ENCODE measurements at places on chromosomes 3 and 15. TPM values are rescaled to one million over a fixed set of nuclear protein-coding genes. Genes with fewer than 3 reads are reported as not detected.

DNA sequence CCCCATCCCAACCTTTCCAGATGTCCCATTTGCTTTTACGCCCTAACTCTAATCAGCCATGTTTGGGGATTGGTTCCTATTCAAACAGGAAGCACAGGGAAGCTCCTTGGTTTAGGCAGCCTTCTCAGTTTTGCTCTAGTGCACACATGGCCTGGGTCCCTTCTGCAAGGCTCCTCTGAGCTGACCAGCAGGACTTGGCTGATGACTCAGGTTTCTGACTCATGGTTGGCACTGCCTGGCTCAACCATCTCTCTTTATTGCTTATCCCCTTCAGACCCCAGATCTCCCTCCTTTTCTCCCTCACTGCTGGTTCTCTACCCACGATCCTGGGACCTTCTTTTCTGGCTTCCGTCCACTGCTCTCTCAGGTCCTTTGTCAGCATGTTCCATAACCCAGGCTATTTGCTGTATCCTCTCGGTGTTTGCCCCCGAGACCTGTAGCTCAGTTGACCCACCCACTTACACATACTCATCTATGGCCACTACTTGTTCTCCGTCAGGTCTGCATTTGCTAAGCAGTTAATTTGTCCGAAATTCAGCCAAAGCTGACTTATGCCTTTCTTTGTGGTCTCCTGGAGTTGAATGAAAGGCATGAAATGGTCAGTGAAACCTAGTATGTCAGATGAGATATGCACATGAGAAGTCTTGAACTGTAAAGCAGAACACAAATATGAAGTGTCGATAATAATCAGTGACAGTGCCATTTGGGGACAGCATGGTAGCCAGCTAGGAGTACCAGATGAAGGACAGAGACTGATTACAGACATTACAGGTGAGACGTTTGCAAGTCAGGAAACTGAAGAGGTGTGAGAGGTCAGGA, 323.5 kb upstream of the ROPN1 start:
- H3K4me1 ChIP-seq = no peaks in the 10 kb centered on the region
- no peaks in the 10 kb centered on the region for H3K27me3 ChIP-seq
- DNase-seq = no peak

- no peaks in the 10 kb centered on the region for H3K4me1 ChIP-seq
- H3K27me3 ChIP-seq = no peaks in the 10 kb centered on the region
- no peaks in the 10 kb centered on the region for H3K36me3 ChIP-seq
- no peak for DNase-seq
Observed at GRCh38 chr3:178475062-178475461, 61.2 kb upstream of the KCNMB2 start.

- peaks cover 6% of the 10 kb centered on the region for H3K4me1 ChIP-seq
- H3K27ac ChIP-seq = peak overlapping the region; percentile 87
- peak overlapping the region; percentile 57 for H3K4me3 ChIP-seq
- DNase-seq = no peak
Observed at GRCh38 chr3:122795674-122796195, 866 bp downstream of the SLC49A4 start.

DNA sequence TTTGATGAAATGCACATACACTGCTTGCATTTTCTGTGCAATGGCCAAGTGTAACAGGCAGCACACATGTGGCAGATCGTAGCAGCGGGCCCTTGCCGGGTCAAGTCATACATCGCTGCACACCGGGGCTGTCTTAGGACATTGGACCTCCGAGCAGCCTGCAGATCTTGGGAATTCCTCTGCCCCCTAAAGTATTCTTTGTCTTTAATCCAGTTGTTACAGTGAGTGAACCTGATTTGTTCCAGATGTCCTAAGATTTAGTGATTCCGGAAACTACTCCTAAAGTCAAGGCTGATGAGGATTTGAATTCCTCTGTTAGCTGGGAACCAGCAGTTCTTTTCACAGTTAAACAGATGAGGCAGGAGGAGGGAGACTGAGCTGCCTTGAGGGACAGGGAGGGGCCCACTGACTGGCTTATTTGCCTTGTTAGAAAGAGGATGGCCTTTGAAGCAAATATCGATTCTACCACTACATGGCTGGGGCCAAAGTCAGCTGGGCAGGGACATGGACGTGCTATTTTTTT, 190.7 kb upstream of the CTDSPL start:
- H3K27me3 ChIP-seq = no peaks in the 10 kb centered on the region
- H3K4me3 ChIP-seq = no peak overlapping the region
- peaks cover 68% of the 10 kb centered on the region for H3K4me1 ChIP-seq
- no peak overlapping the region for H3K27ac ChIP-seq
- no peaks in the 10 kb centered on the region for H3K36me3 ChIP-seq

DNA sequence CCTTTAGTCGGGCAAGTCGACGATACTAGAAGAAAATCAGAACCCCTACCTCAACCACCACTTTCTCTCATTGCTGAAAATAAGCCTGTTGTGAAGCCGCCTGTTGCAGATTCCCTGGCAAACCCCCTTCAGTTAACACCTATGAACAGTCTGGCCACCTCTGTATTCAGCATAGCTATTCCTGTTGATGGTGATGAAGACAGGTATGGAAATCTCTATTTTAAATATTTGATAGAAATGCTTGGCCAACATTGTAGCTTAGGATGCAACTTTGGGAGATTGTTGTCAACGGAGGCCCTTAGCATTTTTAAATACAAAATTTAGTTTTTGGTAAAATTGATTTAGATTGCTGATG, 3.0 kb downstream of the TSC22D2 start:
- H3K4me3 ChIP-seq = peak overlapping the region; percentile 98
- no peak for DNase-seq
- H3K36me3 ChIP-seq = peaks cover 3% of the 10 kb centered on the region
- H3K27ac ChIP-seq = peak overlapping the region; percentile 44

DNA sequence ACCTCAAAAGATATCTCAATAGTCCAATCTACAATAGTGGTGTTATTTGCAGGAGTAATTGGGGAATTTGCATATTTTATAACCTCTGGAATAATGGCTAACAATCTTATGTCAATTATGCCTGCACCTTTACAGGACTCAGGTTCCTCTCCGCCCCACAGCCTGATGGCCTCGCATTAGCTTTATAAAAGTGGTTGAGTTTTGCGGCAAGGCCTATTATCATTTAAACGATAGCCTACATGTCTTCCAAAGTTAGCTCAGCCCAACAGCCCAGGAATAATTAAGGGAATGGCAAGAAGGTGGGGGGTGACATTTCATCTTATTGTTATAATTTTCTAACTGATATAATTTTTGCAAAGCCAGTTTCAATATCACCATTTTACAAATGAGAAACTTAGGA, 97.3 kb downstream of the RTP4 start:
- no peak overlapping the region for H3K27ac ChIP-seq
- no peak overlapping the region for H3K4me3 ChIP-seq
- H3K27me3 ChIP-seq = no peaks in the 10 kb centered on the region
- DNase-seq = no peak
- no peaks in the 10 kb centered on the region for H3K36me3 ChIP-seq

DNA sequence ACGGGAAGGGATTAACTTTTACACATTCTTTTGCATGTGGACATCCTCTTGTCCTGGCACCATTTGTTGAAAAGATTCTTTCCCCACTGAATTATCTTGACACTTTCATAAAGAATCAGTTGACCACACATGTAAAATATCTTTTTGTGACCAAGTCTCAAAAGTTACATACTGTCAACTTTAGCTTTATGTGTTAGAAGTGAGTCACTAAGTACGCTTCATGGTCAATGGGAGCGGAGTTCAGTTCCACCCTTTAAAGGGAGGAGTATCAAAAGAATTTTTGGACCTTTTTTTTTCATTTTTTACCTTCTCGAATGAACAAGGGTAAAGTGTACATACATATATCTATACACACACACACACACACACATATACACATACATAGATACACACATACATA, 35.4 kb downstream of the MAPK6 start:
- no peak overlapping the region for H3K4me3 ChIP-seq
- no peaks in the 10 kb centered on the region for H3K4me1 ChIP-seq
- no peak overlapping the region for H3K27ac ChIP-seq
- H3K27me3 ChIP-seq = no peaks in the 10 kb centered on the region
- DNase-seq = no peak

DNA sequence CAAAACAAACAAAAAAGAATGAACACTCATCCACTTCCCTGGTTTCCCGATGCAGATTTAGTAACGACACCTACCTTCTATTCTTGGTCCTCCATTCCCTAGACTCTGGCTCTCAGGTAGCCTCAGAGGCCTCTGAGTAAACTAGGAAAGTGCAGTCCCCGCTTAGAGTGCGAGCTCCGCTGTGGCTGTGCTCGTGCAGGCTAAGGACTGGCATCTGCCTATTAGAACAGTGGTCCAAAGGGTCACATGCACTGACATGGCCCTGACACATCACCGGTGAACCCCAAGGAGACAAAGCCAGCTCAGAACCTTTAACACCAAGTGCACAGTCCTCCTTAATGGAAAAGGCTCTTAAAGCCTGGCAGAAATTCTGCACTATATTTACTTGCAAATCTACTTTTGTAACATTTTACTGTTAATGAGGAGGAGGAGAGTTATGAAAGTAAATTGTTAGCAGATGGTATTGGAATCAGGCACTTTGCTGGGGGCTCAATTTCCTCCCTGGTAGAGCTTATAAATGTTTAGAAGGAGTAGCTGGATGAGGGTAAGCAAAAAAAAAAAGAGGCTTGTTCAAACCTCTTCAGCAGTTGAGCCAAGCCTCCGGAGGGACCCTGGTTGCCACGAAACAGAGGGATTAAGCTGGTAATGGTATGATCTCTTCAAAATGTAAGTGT, 31.1 kb downstream of the VGLL4 start:
- H3K36me3 ChIP-seq = no peaks in the 10 kb centered on the region
- H3K4me1 ChIP-seq = peaks cover 33% of the 10 kb centered on the region
- H3K4me3 ChIP-seq = no peak overlapping the region
- DNase-seq = peak; percentile 25

DNA sequence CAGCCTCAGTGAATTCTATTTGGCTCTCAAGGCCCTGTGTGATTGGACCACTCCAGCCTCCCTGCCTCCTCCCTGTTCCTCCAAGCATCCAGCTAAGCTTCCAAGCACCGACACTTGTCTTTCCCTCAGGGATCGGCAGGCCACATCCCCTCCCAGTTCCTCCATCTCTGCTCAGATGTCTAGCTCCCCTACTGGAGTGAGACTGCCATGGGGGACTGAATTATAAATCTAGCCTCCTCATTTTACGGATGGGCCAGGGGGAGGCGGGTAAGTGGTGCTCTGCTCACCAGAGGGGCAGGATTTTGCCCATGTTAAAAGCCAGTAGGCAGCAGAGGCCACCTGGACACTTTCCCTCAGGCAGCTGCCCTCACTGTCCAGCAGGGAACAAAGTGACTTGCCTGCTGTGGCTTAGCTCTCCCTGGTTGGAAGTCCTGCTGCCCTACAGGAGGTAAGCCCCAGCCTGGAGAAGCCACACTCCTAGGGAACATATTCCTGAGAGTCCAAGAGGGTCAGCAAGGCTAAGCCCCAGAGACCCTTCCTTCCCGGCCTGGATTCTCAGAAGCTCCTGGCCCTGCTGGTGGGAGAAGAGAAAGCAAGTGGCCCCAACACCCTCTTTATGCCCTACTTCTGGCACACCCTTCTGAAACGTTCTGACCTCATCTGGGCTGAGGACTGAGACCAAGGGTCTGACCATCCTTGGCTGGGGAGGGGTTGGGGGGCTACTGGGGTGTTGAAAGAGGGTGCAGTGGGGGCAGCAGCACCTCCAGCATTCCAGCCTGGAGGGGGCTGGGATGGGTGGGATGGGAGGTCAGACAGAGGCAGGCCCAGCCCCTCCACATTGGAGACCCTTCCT, 9.1 kb upstream of the HHATL start:
- H3K27ac ChIP-seq = no peak overlapping the region
- H3K36me3 ChIP-seq = no peaks in the 10 kb centered on the region
- H3K4me3 ChIP-seq = no peak overlapping the region
- H3K27me3 ChIP-seq = peaks cover 3% of the 10 kb centered on the region

- H3K4me1 ChIP-seq = no peaks in the 10 kb centered on the region
- DNase-seq = no peak
- H3K36me3 ChIP-seq = no peaks in the 10 kb centered on the region
- no peak overlapping the region for H3K4me3 ChIP-seq
- no peaks in the 10 kb centered on the region for H3K27me3 ChIP-seq
Observed at GRCh38 chr15:45855210-45855906, 220.5 kb downstream of the SQOR start.

DNA sequence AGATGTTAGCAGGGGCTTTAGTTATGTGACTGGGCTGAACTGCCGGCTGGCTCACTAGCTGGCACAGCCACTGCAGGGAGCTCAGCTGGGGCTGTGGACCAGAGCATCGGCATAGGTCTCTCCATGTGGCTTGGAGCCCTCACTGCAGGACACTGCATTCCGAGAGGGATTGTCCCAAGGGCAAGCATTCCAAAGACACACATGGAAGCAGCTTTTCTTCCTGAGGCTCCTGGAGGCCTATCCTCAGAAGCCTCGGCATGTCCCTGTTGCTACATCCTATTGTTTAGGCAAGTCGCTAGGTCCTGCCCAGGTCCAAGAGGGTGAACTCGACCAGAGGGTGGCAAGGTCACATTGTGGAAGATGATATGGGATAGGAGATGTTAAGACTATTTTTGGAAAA, 209.8 kb downstream of the PLCL2 start:
- no peak for DNase-seq
- peaks cover 5% of the 10 kb centered on the region for H3K36me3 ChIP-seq
- H3K27me3 ChIP-seq = no peaks in the 10 kb centered on the region
- no peak overlapping the region for H3K27ac ChIP-seq

DNA sequence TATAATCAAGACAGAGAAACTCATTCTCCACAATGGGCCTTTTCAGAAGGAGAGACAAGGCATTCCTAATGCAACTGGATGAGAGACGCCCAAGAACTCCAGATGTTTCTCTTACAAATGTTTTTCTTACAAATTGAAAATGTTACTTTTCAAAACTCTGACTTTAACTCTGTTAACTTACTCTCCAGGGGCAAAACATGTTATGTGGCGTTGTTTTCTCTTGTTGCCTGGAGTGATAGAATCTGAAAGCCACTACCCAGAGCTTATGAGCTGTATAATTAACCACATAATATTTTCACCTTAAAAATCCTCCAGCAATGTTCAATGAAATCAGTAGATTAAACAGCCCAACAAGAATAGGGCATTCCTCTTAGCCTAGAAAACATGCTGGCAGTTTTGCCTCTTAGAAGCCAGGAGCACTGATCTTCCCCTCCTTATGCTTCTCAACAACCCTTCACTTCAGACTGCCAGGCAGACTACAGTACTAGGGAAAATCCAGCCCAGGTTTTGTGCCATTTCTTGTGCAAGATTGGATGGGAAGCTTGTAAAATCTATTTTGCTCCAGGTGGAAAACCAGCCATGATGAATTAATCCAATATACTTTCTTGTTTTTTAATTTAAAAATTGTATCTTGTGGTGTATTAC, 186.7 kb upstream of the GADL1 start:
- DNase-seq = no peak
- no peak overlapping the region for H3K27ac ChIP-seq
- H3K4me1 ChIP-seq = no peaks in the 10 kb centered on the region
- H3K4me3 ChIP-seq = no peak overlapping the region
- H3K27me3 ChIP-seq = no peaks in the 10 kb centered on the region
- no peaks in the 10 kb centered on the region for H3K36me3 ChIP-seq

- H3K36me3 ChIP-seq = no peaks in the 10 kb centered on the region
- H3K27ac ChIP-seq = no peak overlapping the region
- no peak overlapping the region for H3K4me3 ChIP-seq
- H3K27me3 ChIP-seq = peaks cover 15% of the 10 kb centered on the region
Observed at GRCh38 chr15:70269991-70270751, 172.5 kb upstream of the TLE3 start.

SNX33 gene
- 16.6 TPM for polyA plus RNA-seq

ZIC1 gene
- 0.01 TPM for polyA plus RNA-seq

KPNA4 gene
- 25.9 TPM for polyA plus RNA-seq

CIAO2A gene
- polyA plus RNA-seq = 99.9 TPM
